HuH-7.5 (cell line): ENCODE measurements at places on chromosomes 7 and 10.

DNA sequence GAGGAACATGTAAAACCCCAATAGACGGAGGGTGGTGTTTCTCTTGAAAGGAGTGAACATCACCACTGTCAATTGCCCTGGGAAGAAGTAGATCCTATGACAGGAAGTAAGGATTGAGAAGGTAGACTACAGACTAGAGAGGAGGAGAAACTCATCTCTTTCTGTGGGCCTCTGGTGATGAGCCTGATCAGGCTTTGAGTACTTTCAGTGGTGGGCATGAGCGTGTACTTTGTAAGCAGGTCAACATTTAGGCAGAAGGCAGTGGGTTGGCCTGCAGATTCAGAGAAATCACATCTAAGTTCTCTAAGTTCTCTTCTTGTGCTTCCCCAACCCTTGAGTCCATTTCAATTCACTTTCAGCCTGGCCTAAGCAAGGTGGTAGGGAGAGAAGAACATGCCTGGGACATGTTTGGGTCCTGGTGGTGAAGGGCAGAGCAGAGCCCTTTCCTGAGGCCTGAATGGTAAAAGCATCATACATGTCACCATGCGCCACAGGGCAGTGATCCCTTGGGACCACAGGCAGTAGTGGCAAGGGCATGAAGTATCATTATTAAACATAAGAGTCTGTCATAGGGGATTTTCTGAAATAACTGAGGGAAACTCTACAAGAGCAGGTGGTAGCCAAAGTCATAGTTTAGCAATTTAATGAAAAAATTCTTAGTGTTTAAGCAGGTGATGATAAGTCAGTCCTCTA lies 56.4 kb upstream of the ANKRD1 start:
- no peak for DNase-seq

- no peak for DNase-seq
Measured at GRCh38 chr7:8938044-8938805, 504.8 kb downstream of the NXPH1 start.

DNA sequence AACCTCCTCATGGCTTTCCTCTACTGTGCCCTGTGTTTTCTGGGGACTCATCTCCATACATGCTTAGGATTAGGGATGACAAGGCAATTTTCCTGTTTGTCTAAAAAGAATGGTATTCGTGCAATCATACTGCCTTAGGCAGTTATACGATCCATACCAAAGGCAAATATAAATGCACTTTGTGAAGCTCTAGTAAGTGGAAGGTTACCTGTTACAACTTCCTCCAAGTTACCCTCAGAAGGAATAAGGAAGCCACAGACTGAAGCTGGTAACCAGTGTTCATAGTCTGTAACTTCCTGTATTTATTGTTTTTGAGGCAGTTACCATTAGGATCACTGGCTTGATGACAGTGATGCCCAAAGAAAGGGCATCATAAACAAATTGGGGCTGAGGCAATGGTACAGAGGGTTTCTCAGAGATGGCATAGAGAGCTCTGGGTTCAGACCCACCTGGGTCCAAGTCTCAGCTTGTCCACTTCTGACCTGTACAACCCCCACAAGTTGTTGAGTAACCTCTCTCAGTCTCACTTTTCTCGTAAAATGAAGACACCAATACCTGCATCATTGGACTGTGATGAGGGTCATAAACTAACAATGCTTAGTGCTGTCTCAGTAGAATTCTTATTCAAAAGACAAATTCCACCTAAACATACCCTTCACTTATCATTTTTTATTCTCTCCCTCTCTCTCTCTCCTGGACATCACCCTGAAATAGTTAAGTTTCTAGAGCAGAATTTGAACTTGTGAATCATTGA lies 138.2 kb downstream of the ELMO1 start:
- DNase-seq = no peak

DNA sequence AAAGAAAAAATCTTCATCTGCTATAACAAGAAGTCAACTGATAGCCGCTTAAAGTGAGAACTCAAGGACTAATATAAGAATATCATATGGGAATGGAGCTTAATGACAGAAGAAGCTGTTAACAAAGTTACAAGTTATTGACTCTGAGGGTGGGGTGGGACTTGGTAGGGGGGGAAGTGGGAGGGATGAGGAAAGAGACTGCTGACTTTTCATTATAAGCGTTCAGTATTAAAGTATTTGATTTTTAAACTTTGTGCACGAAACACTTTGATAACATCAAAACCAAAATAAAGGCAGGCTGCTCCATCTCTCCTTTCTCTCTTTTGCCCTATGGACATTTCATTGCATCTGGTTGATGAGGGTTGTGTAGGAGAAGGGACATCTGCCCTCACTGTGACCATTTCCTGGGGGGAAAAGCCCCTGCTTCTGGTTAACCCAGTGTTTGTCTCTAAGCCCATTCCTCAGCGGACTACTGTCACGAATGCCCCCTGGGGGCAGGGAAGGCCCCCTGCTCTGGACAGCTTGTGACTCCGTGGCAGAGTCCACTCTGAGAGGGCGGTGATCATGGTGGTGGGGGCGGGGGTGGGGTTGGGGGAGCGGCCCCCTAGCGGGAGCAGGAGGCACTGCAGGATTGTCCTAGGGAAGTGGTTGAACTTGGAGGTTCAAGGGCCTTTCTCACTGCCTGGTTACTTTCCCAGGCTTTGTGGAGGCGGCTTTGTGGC lies 17.4 kb downstream of the SLC13A4 start:
- DNase-seq = peak; percentile 55

- DNase-seq = no peak
Measured at GRCh38 chr7:115352375-115352774, 430.5 kb downstream of the MDFIC start.

DNA sequence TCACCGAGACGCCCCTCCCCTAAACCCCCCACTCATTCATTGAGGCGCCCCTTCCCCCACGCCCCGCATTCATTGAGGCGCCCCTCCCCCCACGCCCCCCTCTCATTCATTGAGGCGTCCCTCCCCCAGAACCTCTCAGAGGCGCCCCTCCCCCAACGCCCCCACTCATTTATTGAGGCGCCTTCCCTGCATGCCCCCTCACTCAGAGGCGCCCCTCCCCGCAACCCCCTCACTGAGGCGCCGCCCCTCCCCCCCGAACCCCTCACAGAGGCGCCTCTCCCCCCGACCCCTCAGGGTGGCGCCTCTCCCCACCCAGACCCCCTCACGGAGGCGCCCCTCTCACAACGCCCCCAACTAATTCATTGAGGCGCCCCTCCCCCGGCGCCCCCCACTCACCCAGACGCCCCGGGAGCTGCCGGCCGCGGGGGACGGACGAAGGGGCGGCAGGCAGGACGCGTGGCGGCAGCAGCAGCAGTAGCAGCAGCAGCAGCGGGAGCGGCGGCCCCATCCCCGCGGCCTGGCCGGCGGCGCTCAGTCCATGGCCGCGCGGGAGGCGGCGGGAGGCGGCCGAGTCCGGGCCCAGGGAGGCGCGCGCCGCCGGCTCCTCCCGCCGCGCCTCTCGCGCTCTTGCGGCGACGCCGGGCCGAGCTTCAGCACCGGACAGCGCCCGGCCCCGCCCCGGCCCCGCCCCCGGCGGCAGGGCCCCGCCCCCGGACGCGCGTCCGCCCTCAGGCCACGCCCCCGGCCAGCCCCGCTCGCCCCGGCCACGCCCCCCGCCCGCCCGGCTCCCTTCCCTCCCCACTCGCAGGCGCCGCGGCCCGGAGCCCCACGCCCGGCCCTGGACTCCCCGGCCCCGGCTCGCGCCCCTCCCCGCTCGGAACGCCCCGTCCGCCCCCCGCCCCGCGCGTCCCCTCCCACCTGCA lies at the start of gene PTPRN2:
Gene PTPRN2 (minus strand): TSS at position 662 of the 923 bp plus-strand sequence.
- peak; percentile 85 for DNase-seq

DNA sequence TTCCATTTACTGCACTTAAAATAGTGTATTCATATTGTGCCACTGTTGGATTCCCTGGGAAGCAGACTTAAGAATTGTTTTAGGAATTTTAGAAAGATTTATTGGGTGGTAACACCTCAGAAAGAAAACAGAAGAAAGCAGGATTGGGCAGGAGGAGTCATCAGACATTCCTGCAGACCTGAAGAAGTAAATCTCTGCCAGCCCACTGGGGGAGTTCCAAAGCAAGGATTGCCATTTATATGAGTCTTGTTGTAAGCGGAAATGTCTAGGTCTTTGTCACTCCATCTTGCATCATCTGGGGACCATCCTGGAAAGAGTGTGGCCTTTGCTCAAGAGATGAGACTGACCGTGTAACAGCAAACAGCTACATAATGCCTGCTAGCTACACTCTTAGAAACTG lies 947.6 kb upstream of the POT1 start:
- DNase-seq = no peak

DNA sequence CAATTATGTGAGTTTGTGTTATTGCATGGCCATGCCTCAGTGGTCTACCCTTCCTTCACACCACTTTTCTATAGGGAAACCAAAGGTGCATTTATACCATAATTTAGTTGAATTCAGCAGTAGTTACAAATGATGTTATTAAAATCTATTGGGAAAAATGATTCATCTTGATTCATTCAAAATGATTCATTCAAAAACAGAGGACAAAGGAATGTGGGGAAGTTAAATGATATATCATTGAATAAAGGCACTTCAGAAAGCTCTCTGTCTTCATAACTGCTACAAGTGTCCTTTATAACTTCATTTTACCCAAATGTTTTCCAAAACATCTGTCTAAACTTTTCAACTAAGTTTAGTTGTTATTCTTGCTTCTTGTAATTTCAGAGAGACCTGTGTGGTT lies 722.9 kb downstream of the GRM8 start:
- no peak for DNase-seq

GRCh38 chr10:58856508-58857240 lies 319.8 kb upstream of the PHYHIPL start:
- DNase-seq = no peak

- DNase-seq = no peak
Measured at GRCh38 chr10:48444266-48444665, 137.8 kb downstream of the MAPK8 start.

GRCh38 chr10:43122096-43122495 lies 16.1 kb upstream of the CSGALNACT2 start:
- DNase-seq = no peak

- DNase-seq = no peak
Measured at GRCh38 chr10:101682172-101682825, 12.7 kb downstream of the FBXW4 start.

GRCh38 chr7:29189743-29190201 lies 4.8 kb upstream of the CHN2 start:
- DNase-seq = peak; percentile 63

GRCh38 chr7:45155941-45156340 lies 1.6 kb upstream of the RAMP3 start:
- no peak for DNase-seq

- no peak for DNase-seq
Measured at GRCh38 chr10:104143829-104144228, 21.9 kb downstream of the SFR1 start.

GRCh38 chr10:121435099-121435875 lies 163.0 kb downstream of the FGFR2 start:
- no peak for DNase-seq

- DNase-seq = no peak
Measured at GRCh38 chr7:41566581-41566980, 136.3 kb downstream of the INHBA start.
